ENCODE measurements at places on chromosomes 12 and 14. TPM values are rescaled to one million over a fixed set of nuclear protein-coding genes. Genes with fewer than 3 reads are reported as not detected.

DNA sequence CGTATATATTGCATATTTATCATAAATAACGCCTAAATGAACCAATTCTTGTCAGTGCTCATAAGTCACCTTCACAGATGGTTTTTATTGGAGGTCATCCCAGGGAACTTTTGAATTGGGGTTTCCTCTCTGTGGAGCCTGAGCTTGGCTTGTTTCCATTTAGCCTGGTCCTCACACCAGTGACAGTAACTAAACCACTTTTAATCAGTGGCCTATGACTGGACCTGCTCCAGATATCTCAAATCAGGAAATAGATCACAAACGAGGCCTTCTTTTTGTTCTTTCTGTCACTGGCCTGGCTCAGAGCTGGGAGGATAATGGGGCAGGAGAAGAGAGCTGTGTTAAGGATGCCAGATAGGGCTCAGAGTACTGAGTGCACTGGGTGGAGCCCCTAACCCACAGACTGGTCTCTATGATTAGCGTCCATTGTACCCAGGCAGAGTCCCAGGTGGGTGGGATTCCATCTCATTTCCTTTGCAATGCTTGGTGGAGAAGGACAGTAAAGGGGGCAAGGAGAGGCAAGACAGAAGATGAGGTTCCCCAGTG lies 92.4 kb downstream of the NUAK1 start:
- H3K4me1 ChIP-seq = no peaks in the 10 kb centered on the region
- no peak for DNase-seq
- H3K27me3 ChIP-seq = peaks cover 4% of the 10 kb centered on the region
- H3K27ac ChIP-seq = no peak overlapping the region

DNA sequence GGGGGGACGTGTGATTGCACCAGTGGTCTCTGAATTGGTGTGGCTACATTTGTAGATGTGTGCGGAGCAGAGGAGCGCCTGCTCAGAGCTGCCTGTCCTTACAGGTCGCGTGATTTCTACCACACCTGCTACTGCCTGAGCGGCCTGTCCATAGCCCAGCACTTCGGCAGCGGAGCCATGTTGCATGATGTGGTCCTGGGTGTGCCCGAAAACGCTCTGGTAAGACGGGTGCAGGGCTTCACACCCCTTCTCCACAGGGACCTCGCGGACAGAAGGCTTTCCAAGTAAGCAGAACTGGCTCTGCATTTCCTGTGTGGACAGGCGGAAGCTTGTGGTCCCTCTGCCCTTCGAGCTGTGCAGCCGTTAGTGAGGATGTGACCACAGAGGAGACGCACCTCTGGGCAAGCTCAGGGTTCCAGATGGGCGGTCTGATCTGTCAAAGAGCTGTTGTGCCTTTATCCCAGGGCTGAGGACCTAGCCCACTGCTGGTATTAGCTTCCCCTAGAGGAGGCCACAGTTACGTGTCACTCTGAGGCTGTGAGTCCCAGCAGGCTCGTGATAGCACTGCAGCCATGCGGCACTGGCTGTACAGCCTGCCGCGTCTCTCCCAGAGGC lies 47.7 kb downstream of the MAX start:
- H3K27me3 ChIP-seq = no peaks in the 10 kb centered on the region
- H3K4me3 ChIP-seq = no peak overlapping the region
- peaks cover 35% of the 10 kb centered on the region for H3K36me3 ChIP-seq
- no peak for DNase-seq
- peaks cover 3% of the 10 kb centered on the region for H3K4me1 ChIP-seq

- peaks cover 31% of the 10 kb centered on the region for H3K36me3 ChIP-seq
- no peak for DNase-seq
- no peak overlapping the region for H3K27ac ChIP-seq
- H3K27me3 ChIP-seq = no peaks in the 10 kb centered on the region
- H3K4me1 ChIP-seq = peaks cover 4% of the 10 kb centered on the region
Observed at GRCh38 chr12:95066091-95066855, 7.1 kb downstream of the NR2C1 start.

GRCh38 chr14:83416476-83416875 lies 1882.8 kb upstream of the SEL1L start:
- no peak overlapping the region for H3K4me3 ChIP-seq
- no peaks in the 10 kb centered on the region for H3K27me3 ChIP-seq

- peaks cover 2% of the 10 kb centered on the region for H3K27me3 ChIP-seq
- no peak overlapping the region for H3K27ac ChIP-seq
- no peak for DNase-seq
Observed at GRCh38 chr14:90654831-90655276, 161.4 kb downstream of the TTC7B start.

ARG2 gene
- total RNA-seq = 2.3 TPM
